ENCODE measurements at places on chromosomes 4 and X.

- DNase-seq: no peak
Observed at GRCh38 chr4:95674521-95674981, 125.8 kb upstream of the UNC5C start.

DNA sequence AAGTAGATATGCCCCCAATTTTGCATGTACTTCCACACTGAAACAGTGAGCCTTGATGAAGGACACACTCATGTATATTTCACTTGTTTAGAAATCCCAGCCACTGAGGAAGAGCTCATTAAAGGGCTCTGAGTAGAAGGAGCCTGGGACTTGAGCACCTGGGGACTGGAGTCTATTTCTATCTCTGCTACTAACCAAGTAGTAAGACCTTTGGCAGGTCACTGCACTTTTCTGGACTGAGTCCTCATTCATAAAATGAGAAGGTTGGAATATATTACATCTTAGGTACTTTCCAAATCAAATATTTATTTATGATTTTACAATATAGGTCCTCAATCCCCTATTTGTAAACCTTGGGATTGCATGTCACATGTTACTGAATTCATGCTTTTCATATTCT lies 78.2 kb upstream of the C4orf54 start:
- no peak for DNase-seq

GRCh38 chrX:118189000-118189399 lies 72.4 kb upstream of the KLHL13 start:
- no peak for DNase-seq

DNA sequence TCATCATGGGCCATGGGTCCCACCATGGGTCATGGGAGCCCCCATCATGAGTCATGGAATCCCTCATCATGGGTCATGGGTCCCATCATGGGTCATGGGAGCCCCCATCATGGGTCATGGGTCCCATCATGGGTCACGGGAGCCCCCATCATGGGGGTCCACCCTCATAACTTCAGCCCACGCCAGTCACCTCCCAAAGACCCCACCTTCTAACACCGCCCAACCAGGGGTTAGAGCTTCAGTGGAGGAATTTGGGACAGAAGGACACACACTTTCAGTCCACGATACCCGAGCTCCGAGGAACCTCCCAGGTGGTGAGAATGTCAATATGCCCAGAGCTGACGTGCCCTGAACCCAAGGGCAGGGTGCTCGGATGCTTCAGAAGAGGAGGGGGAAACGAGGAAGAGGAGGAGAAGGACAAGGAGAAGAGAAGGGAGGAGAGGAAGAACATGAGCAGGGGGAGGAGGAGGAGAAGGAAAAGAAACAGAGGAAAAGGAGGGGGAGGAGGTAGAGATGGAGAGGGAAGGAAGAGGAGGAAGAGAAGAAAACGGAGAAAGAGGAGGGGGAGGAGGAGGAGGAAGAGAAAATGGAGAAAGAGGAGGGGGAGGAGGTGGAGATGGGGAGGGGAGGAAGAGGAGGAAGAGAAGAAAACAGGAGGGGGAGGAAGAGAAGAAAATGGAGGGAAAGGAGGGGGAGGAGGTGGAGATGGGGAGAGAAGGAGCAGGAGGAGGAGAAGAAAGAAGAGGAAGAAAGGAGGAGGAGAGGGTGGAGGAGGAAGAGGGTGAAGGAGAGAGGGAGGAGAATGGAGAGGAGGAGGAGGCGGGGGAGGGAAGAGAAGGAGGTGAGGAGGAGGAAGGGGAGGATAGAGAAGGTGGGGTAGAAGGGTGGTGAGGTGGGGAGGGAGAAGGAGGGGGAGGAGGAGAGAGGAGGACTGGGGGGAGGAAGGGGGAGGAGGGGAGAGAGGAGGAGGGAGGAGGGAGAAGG lies 17.7 kb downstream of the IL3RA start:
- no peak for DNase-seq

GRCh38 chr4:177348348-177348747 lies 38.7 kb downstream of the NEIL3 start:
- DNase-seq: no peak

GRCh38 chr4:87382931-87383330 lies 8.1 kb downstream of the HSD17B11 start:
- no peak for DNase-seq

Data from activated CD8-positive, alpha-beta memory T cell treated with anti-CD3 and anti-CD28 coated beads for 1 hour (primary cell).